ENCODE measurements at places on chromosomes 5 and 9.

GRCh38 chr9:121954477-121955140, 138.5 kb downstream of the TTLL11 start:
- peak; percentile 38 for DNase-seq

DNA sequence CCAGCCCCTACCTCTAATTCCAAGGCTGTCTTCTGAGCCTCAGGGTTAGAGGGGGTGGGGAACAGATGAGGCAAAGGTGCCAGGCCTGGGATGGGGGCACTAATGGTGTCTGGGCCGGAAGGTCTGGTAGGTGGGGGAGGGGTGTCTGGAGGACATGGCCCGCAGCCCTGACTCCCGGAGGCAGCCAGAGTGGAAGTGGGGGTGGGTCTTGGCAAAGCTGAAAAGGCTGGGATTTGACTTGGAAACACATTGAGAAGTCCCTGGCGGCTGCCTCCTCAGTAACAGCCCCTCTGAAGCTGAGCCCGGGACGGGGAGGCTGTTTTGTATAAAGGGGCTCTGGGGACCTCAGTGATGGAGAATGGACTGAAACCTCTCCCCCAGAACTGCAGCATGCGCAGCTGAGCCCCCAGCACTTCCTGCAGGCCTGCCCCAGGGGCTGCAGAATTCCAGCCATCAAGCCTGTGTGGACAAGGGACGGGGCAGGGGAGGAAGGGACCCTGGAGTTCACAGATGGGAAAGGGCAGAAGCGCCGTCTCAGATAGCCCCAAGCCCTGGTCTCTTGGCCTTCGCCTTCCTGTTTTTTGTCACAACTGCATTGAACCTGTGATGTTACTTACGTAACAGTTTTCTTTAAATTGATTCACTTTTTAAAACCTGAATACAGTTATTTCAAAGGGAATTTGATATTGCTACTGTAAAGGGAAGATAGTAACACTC, 49.3 kb upstream of the SYNPO start:
- DNase-seq = no peak

- no peak for DNase-seq
These were observed 286.1 kb downstream of the TRPM3 start for GRCh38 chr9:70835323-70835722.

DNA sequence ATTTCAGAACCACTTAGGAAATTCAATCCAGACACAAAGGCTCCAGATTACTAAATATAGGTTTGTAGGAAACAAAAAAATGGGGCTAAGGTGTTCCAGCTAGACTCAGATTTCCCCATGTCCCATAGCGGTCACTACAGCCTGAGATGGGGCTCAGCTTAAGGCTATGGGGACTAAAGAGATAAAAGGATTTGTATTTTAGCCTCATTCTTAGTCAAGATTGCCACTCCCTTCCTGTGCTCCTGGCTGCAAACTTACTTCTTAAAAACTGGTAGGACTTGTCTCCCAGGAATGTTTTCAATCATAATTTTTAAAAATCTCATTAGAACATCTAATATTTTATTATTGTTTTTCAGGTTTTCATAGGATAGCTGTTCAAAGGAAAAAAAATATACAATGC, 253.8 kb upstream of the DAB2 start:
- no peak for DNase-seq

DNA sequence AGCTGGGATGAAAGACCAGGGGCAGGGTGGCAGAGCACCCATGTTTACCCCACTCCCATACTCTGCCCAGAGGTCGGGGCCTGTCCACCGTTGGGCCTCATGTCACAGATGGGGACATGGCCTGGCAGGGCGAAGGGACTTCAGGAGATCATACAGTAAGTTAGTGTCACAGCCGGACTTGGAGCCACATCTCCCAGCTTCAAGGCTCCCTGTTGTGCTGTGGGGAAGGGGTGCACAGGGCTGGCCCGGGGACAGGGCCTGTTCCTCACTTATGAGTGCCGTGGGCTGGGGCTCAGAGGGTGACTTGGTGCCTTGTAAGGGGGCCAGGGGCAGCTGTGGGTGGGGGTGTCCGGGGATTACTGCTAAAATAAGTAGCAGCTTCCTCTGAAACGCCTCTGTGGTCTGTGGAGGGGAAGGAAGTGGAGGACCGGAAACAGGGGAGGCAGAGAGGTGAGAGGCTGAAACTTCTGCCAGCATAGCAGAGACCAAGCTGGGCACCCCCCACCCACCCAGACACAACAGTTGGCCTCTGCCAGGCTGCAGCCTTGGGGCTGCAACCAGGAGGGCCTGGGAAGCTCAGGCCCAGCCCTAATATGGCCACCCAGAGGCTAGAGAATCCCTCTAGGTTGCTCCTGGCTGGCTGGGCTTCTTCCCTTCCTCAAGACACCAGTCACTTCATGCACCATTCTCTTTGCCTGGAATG, 41.1 kb upstream of the NEK6 start:
- no peak for DNase-seq

GRCh38 chr9:133168432-133168831, 4.7 kb upstream of the GBGT1 start:
- no peak for DNase-seq
